Activated naive CD8-positive, alpha-beta T cell treated with anti-CD3 and anti-CD28 coated beads, Interleukin-2, amount 10 ng/mL, durations not matched to agents 7 days and 5 days (primary cell): ENCODE measurements at places on chromosomes 11 and 22.

DNA sequence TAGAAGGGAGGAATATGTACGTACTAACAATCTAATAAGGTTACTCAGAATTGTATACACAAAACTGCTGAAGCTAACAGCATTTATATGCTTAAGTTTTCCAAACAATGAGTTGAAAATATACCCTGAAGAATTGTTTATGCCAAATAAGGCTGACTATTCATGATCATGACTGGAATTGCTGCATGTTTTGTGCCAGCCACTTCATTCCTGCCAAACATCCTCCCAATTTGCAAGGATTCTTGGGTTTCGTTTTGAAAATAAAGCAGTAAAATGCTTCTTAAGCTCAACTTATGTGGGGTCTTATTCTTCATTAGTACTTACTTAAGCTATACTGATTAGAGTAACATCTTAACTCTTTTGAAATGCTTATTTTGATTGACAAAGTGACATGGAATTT is 149.0 kb downstream of the SPON1 start:
- DNase-seq = no peak

- DNase-seq = no peak
These were observed 44.6 kb upstream of the LIN7C start for GRCh38 chr11:27551127-27551526.

GRCh38 chr11:11419747-11420146 is 66.7 kb upstream of the CSNK2A3 start:
- DNase-seq = no peak

DNA sequence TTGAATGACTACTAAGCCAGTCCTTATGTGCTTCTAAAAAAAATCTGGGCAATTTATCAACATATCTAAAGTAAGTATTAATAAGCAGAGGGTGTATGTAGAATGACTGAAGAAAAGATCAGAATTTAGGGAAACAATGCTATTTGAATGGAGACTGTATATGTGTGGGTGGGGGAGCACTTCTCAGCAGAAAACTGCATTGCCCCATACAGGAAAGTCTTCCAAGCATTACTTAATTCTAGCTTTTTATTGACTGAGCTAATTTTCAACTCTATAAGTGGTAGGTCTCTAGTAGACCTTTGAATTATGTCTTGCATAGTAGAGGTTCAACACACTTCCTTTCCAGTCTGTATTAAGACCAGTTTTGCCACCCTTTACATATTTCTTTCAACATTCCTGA is 41.7 kb downstream of the CASP12 start:
- no peak for DNase-seq

DNA sequence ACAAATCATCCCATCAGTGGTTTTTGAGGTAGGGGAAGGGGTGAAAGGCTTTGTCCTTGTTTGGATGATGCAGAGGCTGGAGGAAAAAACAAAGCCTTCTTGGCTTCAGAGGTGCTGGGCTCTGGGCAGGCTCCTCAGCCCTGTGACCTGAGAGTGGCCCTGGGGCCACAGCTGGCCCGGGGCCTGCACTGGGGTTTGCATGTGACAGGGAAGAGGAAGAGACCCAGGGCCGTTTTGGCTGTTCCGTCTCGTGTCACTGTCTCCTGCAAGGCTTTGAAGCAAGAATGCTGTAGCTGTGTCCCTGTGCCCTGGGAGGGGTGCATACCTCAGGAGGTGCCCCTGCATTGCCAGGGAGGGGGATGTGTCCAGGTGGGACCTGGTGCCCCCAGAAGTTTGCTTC is 12.6 kb downstream of the ARHGAP8 start:
- DNase-seq = no peak

DNA sequence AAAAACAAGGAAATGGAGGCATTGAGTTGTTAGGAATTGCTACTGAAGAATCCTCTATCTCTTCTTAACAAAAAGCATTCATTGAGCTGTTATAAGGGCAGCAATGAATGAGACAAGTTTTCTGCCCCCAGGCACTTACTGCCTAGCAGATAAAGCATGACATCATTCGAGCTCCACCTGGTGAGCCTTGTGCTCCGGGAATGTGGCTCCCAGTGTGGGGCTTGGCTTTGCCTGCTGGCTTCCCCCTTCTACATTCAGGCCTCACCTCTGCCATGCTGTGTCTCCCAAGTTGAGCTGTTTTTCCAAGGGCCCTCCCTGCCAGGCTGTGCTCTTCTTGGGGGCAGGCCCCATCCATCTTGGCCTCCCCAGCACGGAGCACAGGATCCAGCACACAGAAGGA is 56.9 kb upstream of the EIF3D start:
- DNase-seq = no peak

DNA sequence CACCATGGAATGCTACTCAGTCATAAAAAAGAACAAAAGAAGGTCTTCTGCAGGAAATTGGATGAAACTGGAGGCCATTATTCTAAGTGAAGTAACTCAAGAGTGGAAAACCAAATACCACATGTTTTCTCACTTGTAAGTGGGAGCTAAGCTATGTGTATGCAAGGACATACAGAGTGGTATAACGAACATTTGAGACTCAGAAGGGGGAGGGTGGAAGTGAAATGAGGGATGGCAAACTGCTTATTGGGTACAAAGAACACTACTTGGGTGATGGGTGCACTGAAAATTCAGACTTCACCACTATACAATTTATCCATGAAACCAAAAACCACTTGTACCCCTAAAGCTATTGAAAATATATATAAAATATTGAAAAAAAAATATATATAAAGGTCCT is 13.4 kb upstream of the CAT start:
- no peak for DNase-seq

DNA sequence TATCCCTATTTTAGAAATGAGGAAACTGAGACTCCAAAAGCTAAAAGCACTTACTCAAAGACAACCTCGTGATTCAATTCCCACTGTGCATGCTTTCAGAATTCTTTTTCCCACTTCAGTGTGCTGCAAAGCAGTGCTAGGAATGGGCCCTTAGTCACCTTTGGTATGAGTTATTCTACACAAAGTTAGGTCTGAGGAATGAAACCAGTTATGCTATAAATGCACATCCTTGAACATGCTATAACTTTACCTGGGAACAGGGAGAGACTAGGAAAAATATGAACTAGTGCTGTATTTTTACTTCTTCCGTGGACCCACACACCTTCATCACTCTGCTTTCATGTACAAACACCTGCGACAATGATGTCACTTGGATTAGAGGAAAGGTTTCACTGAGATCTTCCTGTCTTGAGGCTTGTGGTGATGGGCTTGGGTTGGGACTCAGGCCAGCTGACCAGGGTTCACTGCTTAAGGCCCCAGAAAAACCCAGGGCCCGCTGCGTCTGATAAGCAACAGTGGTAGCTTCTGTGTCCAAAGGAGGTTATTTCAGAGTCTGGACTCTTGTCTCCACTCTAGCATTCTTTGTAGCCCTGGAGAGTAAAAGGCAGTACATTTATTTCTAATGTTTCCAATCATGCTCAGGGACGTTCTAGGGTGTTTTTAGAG is 81.6 kb downstream of the ZC3H12C start:
- no peak for DNase-seq

- no peak for DNase-seq
These were observed 1.5 kb downstream of the ADAMTS8 start for GRCh38 chr11:130426837-130427341.

DNA sequence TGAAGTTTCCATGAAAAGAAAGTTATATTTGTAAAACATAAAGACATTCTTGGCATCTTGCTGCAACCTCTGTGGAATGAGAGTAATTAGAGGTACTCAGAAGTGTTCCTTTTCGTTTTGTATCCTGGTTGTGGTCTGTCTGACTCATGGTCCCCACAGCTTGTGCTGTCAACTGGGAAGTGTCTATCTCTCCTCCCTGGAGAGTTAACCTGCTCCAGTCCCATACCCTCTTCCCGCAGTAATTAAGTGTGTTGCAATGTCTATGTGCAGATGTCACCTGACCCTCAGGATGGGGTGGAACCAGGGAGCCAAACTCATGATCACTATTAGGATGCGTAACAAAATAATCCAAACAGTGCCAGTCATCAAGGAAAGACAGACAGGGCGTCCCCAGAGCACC is 23.0 kb upstream of the ZDHHC13 start:
- DNase-seq = no peak

DNA sequence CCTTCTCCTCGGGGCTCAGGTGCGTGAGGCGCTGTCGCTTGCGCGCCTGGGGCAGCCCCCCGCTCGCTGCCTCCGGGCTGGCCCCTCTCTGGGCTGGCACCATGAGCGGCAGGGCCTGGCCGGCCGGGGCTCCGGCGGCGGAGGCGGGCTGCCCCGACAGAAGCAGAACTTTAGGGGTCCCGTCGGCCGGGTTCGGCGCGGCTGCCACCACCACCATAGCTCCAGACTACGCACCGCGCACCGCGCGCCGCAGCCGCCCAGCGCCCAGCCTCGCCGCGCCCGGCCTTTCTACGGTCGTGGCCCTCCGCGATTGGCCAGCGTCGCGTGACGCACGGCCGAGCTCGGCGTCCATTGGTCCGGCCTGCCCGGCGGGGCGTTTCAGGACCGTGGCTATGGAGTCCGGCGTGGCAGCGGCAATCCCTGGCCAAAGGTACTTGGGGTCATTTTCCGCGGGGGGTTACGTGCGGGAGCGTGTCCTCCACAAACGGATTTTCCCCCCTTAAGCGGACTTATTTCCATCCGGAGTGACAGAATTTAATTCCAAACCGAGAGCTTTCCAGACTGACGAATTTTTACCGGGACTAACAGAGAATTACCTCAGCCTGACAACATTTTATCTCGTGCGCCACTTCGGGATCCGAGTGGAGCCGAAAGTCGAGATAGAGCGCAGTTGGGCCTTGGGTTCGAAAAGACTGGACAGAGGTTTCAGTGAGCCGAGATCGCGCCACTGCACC is at the start of gene XBP1:
XBP1 (minus strand) TSS at position 262 of the 734 bp plus-strand sequence.
- peak; percentile 94 for DNase-seq

- no peak for DNase-seq
These were observed 82.9 kb downstream of the CCDC34 start for GRCh38 chr11:27280140-27280539.

DNA sequence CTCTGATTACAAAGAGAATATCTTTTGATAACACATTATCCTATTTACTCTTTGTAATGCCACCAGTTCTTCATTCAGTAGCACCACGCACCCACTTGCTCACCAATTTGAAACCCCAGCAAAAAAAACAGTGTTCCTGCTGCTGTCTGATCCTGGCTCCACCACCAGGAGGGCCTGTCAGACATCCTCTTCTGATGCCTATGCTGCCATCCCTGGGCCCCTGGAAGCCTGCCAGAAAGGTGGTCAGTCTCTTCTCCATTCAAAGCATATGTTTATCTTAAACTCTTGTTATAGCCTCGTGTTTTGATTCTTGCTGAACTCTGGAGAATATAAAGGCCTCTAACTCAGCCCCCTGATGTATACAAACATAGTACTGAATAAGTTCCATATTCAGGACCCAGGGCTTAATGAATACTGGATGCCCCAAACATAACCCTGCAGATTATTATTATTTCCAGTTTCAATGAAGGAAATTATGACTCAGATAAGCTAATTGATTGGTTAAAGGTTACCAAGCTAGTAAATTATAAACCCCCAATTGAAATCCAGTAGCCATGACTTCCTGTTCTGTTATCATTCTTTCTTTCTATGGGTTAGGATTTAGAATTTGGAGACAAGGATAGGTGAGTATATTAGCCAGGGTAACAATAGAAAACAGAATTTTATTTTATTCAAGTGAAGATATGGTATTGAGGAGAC is 116.7 kb downstream of the NTM start:
- no peak for DNase-seq

- DNase-seq = no peak
These were observed 51.1 kb downstream of the RTN4R start for GRCh38 chr22:20216863-20217499.

DNA sequence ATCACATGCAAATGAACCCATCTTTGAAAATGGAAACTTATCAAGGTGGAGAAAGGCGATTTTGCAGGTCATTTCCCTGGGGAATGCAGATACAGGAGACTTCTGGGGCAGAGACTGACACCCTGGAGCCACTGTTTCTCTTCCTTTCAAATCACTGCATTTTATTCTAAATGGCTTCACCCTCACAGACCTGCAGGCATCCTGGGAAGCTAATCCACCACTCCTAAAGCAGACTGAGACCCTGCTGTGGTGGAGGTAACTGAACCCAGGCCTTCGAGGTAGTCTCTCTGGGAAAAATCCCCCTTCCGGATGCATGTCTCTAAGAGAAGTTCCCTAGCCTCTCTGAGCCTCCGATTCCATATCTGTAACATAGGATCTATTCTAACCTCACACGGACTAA is 20.9 kb upstream of the CSNK2A3 start:
- no peak for DNase-seq

DNA sequence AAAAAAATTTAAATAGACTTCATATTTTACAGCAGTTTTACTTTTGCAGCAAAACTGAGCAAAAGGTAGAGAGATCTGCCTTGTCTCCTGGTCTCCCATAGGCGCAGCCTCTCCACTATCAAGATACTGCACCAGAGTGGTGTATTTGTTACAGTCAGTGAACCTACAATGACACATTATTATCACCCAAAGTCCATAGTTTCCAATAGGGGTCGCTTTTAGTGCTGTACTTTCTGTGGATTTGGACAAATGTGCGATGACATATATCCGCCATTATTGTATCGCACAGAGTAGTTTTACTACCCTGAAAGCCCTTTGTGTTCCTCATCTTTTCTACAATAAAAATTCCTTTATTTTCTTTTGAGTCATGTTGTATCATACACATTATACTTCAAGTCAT is 153.2 kb upstream of the CCDC179 start:
- DNase-seq = no peak

DNA sequence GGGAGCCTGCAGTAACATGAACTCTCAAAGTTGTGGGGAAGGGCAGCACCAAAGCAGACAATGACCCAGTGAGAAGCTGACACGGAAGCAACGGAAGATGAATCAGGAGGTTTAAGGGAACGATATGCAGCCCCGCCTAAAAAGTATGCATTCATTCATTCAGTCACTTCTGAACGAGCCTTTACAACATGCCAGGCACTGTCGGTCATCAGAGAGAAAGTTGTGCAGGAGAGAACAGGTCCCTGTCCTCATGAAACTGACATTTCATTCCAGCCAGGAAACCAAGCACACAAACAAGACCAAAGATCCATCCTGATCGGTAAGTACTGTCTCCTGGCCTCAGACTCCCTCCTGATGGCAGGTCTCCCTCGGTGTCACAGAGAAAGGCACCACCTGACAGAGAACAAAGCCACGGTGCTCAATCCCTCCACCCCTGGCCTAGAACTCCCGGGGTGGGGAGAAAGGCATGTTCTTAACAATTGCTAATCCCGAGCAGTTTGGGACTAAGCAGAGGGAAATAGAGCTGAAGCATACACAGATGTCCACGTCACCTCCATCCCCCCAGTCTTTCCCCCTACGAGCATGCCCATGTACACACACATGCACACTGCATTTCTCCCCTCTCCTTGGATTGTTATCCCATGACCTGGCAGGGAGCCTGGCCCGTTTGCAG is 49.3 kb downstream of the LRFN4 start:
- no peak for DNase-seq

GRCh38 chr11:126645186-126645585 is 289.7 kb downstream of the ST3GAL4 start:
- no peak for DNase-seq

DNA sequence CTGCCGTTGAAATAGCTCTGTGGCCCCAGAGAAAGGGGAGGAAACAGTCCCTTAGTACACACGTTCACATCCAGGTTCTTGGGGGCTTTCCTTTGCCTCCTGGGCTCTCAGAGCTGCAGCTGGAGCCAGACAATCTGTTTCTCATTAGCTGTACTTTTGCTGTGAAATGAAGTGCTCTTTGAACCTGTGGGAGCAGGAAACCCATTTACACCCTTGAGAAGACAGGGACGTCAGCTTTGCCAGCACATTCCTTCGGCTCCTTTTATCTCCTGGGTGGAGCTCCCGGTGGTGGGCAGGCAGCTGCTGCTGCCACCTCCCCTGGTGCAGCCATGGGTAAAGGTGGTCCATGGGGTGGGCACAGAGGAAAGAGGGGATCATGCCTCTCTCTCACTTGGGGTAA is 80.6 kb upstream of the TIMP3 start:
- no peak for DNase-seq
